ENCODE measurements at places on chromosomes 6 and 20. TPM values are rescaled to one million over a fixed set of nuclear protein-coding genes. Genes with fewer than 3 reads are reported as not detected.

DNA sequence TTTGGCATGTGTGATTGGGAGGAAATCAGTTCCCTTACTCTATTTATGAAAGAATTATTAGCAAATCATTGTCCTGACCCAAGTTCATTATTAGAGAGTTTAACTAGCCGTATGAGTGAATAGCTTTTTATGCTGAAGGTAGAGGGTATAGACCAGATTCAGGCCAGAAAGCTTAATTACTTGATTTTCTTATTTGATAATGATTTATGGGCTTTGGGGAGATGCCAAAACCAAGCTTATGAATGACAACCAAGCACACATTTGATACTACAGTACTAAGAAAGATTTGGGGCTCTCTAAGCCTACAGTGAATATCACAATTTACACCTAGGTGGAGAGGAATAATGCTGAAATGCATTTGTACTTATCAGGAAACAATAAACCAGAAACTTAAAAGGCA lies 193.2 kb downstream of the ARHGAP18 start:
- no peak for DNase-seq

DNA sequence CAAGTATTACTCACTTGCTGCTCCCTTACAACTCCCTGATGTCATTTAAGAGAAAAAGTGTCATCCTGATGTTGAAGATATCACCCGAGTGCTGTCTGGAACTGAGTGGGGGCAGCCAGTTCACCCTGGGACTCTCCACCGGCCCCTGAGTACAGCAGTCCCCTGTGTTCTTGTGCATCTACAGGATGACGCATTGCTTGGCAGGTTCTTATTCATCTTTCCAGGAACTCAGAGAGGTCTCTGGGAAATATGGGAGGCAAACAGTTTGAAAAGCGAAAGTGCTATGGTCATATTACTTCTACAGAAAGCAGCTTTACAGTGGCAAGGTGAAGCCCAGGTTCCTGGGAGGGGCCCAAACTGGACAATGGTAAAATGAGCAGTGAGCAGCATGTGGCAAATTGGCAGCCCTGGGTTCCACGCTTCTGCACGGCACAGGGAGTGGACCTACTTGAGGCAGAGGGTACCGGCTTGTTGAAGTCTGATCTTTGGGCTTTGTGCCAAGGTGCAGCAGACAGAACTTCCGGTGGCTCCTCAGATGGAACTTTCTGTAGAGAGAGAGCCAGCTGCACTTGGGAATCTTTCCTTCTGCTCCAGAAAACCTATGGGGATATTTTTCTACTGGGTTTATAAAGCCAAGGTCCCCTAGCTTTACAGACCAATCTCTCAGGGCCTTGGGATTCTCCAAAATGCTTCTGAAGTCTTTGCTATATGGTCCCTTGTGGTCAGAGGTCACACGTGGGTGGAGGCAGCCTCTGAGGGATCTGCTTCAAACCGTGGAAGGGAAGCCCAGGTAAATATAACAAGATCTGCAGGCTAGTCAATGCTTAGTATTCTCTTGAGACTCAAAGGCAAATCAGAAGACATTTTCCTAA lies 128.3 kb downstream of the MAP3K7 start:
- no peak for DNase-seq

The PDCD2 gene
- 126 TPM for polyA plus RNA-seq

The FOXF2 gene
- polyA plus RNA-seq, result not detected

The SEC63 gene
- 22.1 TPM for polyA plus RNA-seq

DNA sequence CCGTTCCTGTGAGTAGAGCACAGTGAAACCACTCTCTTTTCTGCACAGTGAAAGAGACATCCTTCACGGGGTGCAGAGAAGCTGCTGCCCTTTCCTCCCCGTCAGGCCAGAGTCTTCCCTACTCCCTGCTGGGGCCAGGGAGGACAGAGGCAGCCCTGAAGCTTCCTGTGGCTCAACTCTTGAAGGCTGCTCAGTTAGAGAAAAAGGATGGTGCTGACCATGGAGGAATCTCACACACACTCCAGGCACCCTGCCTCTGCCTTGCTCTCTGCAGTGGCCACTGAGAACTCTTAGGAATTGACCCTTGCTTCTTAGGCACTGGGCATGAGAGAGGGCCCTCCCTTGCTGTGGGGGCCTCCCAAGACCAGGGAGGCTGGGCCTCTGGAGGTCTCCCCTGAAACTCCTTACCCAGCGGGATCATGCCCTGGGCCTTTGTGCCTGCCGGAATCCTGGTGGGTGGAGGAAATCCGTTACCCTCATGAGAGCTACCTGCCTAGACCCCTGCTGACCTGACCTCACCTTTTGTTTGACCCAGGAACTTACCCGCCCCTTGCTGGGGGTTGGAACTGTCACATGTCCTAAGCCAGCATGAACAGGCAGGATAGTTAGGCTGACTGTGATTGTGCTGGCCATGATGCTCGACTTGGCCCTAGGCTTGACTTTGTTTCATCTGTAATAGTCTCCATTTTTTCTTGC lies 65.0 kb upstream of the CD93 start:
- no peak for DNase-seq

Data from CD4-positive, CD25-positive, alpha-beta regulatory T cell (primary cell).